ENCODE measurements at places on chromosomes 7 and 10. TPM values are rescaled to one million over a fixed set of nuclear protein-coding genes. Genes with fewer than 3 reads are reported as not detected.

DNA sequence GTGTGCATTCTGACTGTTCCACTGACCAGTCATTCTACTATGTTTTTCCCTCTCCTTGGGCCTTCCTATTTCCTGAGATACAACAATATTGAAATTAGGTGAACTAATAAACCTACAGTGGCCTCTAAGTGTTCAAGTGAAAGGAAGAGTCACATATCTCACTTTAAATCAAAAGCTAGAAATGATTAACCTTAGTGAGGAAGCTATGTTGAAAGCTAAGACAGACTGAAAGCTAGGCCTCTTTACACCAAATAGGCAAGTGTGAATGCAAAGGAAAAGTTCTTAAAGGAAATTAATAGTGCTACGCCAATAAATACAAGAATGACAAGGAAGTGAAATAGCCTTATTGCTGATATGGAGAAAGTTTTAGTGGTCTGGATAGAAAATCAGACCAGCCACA is 5.7 kb upstream of the DYNC1I1 start:
- DNase-seq: no peak

DNA sequence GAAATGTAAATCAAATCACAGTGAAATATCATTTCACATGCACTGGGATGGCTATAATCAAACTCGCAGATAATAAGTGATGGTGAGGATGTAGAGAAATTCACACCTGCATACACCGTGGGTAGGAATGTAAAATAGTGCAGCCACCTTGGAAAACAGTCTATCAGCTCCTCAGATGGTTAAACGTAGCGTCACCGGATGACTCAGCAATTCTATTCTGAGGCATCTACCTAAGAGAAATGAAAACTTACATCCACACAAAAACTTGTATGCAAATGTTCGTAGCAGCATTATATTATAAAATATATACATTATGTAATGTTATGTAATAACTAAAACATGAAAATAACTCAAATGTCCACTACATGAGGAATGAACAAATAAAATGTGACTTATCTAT is 38.9 kb downstream of the SH3PXD2A start:
- DNase-seq: no peak

DNA sequence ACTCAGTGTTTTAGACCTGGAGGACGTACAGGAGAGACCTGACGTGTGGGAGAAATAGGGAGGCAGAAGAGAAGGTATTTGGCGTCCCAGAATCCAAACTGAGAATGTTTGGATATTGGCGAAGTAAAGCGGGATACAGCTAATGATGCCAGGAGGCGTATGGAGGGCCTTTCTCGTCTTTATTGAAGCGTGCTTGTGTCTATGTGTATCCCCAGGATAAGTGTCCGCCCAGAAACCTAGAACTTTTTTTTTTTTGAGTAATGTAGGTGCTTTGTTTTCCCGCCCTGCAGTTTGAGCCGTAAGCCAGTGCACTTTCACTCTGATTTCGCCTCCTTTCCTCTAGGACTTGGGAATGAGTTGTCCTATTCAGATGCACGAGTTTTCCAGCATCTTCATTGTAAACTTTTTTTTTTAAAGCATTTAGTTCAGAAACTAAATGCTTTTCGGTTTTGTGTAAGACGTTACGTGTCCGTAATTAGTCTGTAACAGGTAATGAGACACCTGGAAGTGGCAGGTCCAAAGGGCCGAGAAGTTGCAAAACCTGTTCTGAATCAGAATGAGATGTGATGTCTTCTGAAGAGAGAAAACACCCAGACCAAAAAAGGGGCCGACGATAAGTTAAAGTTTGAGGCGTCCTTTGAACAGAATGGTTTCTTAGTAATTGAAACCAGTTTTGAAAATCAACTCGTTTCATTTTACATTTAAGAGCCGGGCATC is 746 bp downstream of the ARL5B start:
- no peak for DNase-seq

The EMX2 gene
- 2.0 TPM for total RNA-seq

GRCh38 chr10:11261687-11262493 is 244.2 kb downstream of the CELF2 start:
- DNase-seq: no peak

- DNase-seq: peak; percentile 81
These were observed 35.8 kb downstream of the RBM17 start for GRCh38 chr10:6124666-6125065.

DNA sequence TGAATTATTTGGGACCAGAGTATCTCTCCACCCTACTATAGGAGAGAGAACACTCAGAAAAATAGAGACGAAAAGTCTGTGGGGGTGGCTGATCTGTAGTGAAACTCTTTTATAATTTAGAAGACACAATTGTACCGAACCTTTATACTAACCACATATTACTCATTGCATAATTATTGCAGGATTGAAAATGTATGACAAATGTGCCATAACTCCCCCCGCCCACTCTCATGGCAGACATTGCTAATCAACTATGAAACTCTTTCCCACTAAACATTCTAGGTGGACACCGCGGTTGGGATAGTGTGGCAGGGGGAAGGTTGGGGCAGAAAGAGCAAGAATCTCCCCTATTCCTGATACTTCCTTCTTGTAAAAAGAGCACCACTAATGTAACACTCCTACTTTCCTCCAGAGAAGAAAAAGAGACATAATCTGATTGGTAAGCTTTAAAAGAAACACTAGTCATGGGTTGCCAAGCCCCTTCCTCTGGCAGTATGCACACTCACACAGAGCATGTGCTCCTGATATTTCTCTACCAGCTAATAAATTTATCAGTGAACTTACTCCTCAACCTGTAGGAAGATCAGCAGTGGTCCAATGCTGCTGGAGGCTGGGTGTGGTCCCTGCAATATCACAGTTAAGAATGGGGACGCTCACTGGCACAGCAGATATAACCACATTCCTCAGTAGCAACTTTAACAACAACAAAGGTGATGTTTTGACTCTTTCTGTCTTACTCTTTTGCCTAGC is 18.7 kb upstream of the ARID5B start:
- no peak for DNase-seq

The HOXA9 gene
- total RNA-seq: not detected

The SPAM1 gene
- total RNA-seq: not detected

The NAT16 gene
- 1.2 TPM for total RNA-seq

The HNRNPF gene
- 110 TPM for total RNA-seq

GRCh38 chr10:75418293-75418692 is 13.1 kb upstream of the LRMDA start:
- no peak for DNase-seq

GRCh38 chr7:133290041-133290440 is 37.2 kb downstream of the EXOC4 start:
- DNase-seq: no peak

GRCh38 chr10:49500412-49500811 is 38.5 kb downstream of the ERCC6 start:
- no peak for DNase-seq

DNA sequence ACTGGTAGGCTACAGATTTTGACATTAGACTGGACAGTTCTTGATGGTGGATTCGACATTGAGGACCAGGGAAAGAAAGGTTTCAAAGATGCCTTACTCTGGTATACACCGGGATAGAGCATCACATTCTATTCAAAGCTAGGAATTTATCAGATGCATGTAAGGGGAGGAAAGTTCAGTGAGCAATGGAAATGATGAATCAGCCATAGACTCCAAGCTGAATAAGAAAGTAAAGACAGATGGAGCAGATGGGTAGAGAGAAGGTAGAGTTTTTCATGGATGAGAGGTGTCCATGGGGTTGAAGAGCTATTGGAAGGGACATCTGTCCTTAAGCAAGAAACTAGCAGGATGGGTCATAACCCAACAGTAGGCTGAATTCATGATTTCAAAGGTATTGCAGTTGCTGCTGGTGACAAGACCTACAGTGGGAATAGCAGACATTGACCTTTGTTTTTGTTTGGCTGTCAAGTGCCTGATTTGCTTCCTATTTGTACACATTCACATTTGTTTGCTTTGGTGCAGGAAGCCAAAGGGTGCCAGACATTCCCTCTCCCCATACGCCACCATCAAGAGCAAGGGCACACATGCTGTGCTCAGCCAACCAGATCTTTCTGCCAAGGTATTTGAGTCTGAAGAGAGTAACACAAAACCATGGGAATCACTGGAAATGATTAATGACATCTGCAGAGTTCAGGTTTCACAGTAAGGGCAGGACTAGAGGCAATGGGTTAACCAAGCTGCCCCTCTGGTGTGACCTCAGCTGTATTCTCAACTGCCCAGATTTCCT is 8.6 kb upstream of the CACUL1 start:
- no peak for DNase-seq

DNA sequence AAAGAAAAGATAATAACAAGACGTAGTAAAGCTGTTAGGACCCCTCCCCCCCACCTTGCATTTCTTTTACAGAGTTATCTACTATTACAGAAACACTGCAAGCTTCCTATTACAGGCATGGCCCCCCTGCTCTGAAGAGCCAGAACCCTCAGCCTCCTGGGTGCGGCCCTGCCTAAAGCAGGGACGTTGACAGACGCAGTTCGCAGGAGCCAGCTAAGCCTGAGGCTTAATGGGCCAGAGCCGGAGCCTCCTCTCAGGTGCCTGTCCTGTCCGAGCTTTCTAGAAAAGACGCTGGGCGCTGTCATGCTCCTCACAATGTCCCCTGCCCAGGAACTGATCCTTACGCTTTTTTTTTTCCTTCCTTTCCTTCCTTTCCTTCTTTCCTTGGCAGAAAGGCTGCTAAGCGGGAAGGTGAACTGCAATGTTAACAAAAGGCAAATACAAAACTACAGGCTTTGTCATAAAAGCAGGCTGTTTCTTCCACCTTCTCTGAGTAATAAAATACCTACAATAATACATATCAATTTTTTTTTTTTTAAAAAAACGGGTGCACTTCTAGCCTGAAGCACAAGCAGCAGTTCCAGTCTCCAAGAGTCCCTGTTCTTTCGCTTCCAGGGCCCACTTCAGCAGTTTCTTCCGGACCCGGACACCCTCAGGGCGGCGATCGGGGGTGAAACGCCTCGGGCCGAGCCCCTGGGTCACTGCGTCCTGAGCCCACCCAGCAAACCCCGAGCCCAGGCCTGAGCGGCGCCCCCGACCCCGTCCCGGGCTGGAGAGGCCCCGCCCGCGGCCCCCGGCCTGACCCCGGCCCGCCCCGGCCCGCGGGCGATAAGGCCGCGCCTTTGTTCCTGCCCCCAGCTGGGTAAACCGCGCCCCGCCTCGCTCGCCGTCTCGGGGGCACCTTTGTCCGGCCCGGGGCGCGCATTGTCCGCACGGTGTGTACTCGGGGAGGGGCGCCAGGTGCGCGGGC is 11.2 kb downstream of the MNX1 start:
- DNase-seq: no peak

DNA sequence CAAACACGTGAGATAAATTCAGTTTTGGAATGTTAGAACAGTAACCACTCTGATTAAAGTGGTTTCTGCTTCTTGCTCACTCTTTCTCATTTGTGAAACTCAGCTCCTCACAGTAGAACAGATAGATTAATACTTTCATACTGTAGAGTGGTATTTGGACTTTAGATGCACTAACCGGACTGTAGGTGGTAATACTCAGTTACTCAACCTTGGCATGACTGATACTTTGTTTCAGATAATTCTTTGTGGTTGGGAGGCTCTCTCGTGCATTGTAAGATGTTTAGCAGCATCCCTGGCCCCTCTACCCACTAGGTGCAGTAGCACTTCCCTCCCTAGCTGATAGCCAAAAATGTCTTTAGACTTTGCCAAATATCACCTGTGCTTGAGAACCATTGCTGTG is 37.6 kb downstream of the MCU start:
- DNase-seq: no peak

- no peak for DNase-seq
These were observed 2.8 kb upstream of the R3HCC1L start for GRCh38 chr10:98131619-98132018.

DNA sequence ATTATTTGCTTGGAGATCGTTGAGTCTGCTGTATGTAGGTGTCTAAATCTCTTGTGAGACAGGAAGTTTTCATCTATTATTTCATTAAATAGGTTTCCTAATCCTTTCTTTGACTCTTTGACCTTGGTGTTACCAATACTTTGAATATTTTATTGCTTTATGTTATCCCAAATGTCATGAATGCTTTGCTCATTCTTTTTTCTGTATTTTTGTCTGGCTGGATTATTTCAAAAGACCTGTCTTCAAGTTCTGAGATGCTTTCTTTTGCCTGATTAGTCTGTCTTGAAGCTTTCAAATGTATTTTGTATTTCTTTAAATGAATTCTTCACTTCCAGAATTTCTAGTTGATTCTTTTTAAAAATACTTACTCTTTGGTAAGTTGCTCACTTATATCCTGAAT is 27.3 kb downstream of the UBE3C start:
- DNase-seq: no peak

GRCh38 chr7:22762866-22763265 is 35.9 kb downstream of the IL6 start:
- no peak for DNase-seq

DNA sequence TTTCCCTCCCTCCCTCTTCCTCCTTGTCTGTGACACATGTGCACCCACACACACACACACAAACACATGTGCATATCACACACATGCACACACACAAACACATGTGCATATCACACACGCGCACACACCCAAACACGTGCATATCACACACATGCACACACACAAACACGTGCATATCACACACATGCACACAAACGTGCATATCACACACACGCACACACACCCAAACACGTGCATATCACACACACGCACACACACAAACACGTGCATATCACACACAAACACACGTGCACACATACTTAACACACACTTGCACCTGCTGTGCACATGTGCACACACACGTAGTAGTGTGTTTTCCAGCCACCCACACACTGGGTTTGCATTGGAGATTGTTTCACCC is 29.4 kb upstream of the KNDC1 start:
- DNase-seq: no peak

The TWIST1 gene
- 0.62 TPM for total RNA-seq
